Foreskin fibroblast (primary cell): ENCODE measurements at places on chromosomes 2 and 18.

- no peak for DNase-seq
Measured at GRCh38 chr2:127609031-127609751, 36.8 kb upstream of the GPR17 start.

- DNase-seq, result no peak
Measured at GRCh38 chr2:63681896-63682295, 93.1 kb downstream of the MDH1 start.

GRCh38 chr2:25145803-25146202, 22.6 kb downstream of the POMC start:
- no peak for DNase-seq

DNA sequence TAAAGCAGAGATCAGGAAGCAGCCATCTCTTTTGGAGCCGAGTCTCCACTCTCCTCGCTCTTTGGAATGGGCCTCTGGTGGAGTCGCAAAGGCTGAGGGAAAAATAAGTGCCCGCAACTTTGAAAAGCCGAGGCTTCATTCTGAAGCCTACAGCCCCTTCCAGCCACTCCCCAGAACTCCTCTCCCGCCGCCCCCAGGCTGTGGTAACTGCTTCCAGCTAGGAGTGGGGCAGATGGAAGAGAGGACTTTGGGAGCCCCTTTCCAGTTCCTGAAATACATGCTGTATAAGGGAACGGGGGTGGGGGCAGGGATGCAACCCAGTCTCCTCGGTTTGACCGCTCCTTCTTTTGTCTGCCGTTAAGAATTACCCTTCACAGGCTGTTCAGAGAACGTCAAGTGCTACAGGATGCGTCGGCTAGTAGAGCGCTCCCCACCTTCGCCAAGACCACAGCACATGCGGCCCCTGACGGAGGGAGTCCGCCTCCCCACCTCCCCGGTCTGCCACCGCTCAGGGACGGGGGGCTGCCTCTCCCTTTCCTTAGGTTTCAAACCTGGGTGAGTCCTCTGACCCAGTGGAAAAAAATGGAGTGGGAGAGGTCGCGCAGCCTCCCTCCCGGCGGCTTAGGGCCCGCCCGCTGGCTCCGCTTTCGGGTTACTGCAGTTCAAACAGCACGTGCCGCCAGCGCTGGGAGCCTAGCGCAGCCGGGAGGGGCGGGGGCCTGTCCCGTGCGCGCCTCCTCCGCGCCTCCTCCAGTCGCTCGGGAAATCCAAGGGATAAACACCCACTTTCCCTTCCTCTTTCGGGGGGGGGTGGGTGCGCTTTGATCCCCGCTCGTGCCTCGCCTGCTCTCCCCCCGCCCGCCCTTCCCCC, 4.9 kb downstream of the CYP26B1 start:
- peak; percentile 72 for DNase-seq

- DNase-seq, result no peak
Measured at GRCh38 chr2:56244506-56244905, 60.7 kb downstream of the CCDC85A start.

DNA sequence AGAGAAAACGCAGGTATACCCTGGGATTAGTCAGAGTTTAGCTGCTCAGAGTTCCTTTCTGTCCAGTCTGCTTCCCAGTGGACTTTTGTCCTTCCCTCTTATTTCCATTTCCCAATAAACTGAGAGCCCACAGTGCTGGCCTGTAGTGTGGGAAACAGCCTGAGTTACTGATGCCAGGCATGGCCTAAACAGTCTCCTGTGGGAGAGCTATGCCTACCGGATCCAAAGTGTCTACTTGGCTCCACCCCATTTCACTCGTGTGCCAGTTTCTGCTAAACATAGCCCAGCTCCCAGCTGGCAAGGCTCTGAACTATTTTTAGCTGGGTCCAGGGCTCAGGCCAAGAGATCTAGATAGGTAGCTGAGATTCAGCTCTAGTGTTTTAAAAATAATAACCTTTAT, 15.6 kb upstream of the PPP1CB start:
- DNase-seq, result no peak
